Umbilical cord (tissue), 2 donors: ENCODE measurements at places on chromosomes 7 and 10. TPM values are rescaled to one million over a fixed set of nuclear protein-coding genes. Genes with fewer than 3 reads are reported as not detected.

- no peak for DNase-seq
These were observed 217.4 kb downstream of the DGKB start for GRCh38 chr7:14685167-14685566.

GRCh38 chr7:33243319-33243881, 114.0 kb downstream of the BBS9 start:
- peak; percentile 67 for DNase-seq

SH2D4B gene
- total RNA-seq = 1.9 TPM

DNA sequence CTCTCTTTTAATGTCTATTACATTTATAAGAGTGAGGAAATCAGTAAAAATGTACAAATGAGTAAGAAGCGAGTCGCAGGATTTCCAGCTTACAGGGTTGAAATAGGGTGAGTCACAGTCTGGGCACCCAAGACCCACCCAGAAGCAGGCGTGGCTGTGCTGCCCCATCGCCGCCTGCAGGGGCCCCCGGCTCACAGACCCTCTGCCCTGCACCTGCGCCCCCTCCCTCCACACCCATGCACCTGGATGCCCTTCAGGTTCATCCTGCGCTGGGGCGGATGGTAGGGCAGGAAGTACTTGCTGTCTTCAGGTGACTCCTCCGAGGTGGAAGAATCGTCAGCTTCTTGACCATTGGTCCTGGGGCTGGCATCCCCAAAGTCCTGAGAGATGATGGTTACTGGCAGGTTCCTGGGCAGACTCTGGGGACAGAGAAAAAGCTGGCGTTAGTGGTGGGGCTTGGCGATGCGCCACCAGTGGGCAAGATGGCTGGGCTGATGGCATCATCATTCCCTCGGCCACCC, 90.2 kb upstream of the GNA12 start:
- DNase-seq = peak; percentile 35

DNA sequence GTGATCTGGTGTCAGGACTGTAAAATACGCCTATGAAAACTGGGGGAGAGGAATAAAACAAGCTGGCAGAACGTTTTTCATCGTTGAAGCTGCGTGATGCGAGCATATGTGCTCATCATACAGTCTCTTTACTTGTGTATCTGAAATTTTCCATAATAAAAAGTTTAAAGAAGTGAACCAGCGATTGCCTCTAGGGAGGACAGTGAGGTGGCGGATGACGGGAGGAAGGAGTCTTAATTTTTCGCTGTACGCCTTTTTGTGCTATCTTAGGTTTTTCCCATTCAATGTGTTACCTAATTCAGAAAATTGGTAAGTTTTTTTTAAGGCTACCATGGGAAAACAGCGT, 891 bp upstream of the WAPL start:
- DNase-seq = no peak

- DNase-seq = no peak
These were observed 180.8 kb upstream of the CDK1 start for GRCh38 chr10:60597513-60597912.

ASZ1 gene
- total RNA-seq = 4.8 TPM

PIP gene
- not detected for total RNA-seq

GRCh38 chr7:29126804-29127203, 19.5 kb downstream of the CPVL start:
- DNase-seq = no peak

DNA sequence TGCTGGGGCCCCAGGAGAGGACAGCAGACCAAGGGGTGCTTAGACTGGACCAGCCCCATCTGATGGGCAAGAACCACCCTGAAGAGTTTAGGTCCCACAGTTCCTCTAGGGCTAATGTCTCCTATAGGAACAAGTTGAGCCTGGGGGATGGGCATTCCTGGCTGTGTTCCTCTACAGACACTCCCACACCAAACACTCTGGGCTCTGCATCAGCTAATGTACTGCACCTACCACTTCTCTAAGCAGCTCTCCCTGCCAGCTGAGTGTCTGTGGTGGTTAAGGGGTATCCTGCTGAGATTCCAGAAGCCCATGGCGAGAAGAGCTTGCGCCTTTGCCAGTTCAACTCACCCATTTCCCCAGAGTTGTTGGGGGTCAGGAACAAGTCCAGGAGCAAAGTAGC, 284.1 kb upstream of the CSTF2T start:
- DNase-seq = no peak

DNA sequence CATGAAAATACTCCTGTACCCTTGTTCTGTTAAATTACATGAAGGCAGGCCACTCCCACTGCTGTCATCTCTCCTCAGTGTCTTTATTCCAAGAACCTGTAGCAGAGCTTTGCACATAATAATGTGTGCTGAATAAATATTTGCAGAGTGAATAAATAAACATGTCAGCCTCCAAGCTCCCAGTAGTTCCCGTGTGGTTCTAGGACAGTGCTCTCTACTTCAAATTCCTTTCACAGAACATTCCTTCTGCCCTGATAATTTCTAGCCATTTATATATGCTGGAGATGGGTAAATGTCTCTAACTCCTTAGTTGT, 20.3 kb upstream of the HYAL4 start:
- DNase-seq = no peak

- no peak for DNase-seq
These were observed 33.1 kb upstream of the EPC1 start for GRCh38 chr10:32379950-32380551.

STEAP4 gene
- total RNA-seq = 9.4 TPM

DNA sequence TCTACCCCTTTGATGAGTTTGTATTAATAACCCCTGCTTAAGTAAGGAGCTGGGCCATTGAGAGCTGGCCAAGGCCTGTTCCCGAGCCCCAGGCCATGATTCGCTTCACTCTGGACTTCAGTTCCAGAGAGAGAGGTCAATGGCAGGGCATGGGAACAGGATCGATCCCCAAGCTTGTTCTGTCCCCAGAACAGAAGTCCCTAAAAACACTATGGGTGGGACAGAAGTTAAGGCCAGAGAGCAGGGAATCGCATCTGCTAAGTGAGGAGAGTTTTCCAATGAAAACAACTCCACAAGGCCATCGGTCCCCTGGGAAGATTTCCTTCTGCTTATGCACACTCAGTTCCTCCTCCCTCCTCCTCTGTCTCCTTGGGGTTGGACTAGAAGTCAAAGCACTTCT, 159.6 kb downstream of the LSM5 start:
- DNase-seq = no peak

- DNase-seq = peak; percentile 98
These were observed 70.1 kb downstream of the AMZ1 start for GRCh38 chr7:2757904-2758672.

KAZALD1 gene
- 11.8 TPM for total RNA-seq

DNA sequence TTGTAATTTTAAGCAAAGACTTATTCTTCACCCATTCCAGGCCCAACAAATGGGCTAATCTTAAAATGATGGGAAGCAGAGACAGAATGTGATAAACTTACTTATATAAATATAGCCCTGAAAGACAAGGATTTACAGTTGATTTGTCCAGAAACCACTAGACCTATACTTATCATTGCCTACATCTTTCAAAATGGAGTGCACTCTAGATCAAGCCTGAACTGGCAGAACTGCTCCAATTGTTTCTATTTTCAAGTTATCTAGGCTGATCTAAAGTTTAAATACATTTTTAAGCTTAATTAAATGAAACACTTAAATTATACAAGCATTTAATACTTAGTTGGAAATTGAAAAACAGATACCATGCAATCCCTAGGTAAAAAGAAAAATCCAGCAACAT, 24.9 kb upstream of the PALS2 start:
- peak; percentile 3 for DNase-seq

GRCh38 chr10:8534096-8534495, 479.6 kb downstream of the GATA3 start:
- peak; percentile 57 for DNase-seq

DYNC1I1 gene
- total RNA-seq = 2.9 TPM

DNA sequence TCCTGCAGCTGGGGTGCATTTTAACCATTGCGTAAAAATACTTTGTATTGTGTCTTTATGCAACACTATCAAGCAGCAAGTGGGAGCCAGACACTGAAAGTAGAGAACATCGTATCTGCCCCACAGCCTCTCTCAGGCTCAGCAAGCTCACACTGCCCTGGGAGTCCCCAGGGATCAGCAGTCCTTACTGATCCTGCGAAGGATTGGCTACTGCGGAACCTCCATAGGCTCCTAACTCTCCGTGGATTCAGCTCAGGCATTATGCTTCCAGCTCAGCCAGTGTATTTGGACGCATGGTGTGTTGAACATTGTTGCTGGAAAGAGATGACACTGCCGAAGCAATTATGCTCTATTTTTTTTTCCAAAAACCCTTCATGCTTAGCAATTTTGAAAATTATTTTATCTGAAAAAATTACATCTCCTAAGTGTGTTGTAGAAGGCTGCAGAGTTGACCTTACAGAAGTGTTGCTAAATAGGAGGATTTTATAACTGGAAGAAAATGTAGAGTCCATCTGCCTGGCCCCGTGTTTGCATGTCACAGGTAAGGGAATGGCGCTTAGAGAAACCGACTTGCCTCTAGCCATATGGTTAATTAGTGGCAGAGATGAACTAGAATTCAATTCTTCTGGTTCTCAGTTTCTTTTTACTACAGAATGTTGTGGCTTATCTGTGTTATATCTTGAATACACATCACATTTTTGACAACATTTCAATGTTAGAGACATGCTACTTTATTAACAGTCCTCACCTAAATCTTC, 276.4 kb upstream of the COBL start:
- no peak for DNase-seq

DNA sequence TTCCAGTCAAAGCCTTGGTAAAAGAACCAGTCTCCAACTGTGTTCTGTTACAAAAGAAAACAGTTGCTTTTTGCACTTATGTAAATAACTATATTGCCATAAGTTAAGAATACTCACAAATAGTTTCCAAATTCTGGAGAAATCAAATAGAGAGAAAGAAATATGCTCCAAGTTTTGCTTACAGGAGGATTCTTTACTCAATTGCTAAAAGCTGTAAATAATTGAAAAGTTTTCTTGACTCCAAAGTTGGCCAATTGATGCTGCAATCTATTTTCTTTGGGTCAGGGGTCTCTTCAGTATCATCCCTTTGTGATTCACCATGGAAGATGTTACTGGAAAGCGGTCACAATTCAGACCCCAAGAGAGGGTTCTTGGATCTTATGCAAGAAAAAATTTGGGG, 36.0 kb downstream of the NEURL1 start:
- DNase-seq = no peak

- DNase-seq = peak; percentile 86
These were observed at the start of gene ANXA11 for GRCh38 chr10:80205477-80206276. TSS of gene ANXA11 (minus strand) at chr10:80205537. CDS start at chr10:80172861, 32,676 bp downstream.

- DNase-seq = no peak
These were observed 13.1 kb upstream of the ZMIZ2 start for GRCh38 chr7:44735403-44736165.

- no peak for DNase-seq
These were observed 10.4 kb upstream of the IFT22 start for GRCh38 chr7:101332026-101332425.

DNA sequence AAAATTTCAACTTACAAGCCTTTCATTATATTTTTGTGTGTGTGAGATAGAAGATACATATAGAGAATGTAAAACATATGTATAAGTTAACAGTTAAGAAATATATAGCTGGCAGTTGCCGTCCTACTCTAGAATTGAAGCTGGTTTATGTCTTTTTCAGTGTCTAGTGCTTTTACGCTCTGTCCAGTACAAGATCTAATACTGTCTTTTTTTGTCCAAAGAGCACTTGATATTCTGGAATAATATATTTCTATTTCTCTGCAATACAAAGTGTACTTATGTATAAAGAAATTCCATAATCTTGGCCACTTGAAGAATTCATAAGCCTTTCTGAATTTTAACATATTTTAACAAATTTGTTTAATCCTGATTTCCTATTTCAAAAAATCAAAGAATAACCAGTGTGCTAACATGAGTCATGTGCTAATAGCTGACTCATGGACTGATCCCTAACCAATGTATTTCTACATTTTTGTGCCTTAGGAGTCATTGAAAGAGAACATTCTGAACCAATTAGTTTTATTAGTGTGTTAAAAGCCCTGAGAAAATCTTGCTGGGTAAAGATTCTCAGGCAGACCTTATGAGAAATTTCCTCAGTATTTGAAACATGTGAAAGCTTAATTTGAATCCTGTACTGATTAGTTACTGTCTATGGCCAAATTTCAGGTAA, 73.2 kb upstream of the CCAR1 start:
- no peak for DNase-seq

DNA sequence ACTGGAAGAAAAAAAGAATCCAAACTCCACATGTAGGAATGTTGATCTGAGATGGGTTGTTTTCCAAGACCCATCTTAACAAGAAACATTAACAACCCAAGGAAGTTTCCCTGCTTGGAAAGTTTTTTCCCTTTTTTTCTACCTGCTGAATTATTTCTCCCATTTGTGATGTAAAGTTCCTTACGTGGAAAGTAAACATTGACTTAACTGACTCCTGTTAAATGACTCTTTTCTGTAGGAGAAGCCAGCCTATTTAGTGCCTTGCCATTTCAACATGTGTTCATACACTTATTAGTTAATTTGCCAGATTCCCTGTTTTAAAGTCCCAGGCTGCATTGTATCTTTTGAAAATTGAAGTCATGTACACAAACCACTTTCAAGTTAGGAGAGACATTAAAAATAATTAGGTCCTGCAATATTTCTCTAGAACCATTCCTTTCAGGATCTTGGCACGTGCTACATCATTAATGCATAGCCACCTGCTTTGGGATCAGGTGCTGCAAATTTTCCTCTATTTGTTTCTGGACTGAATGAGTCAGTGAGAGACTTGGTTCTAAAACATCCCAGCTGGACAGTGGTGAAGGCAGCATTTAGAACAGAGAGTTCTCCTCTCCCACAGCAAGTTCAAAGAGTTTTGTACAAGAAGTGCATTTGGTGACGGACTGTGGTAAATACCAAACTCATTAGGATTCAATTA, 698.5 kb downstream of the SUGCT start:
- DNase-seq = no peak

- DNase-seq = peak; percentile 81
These were observed 91.6 kb downstream of the DNMBP start for GRCh38 chr10:99917963-99918825.

DNA sequence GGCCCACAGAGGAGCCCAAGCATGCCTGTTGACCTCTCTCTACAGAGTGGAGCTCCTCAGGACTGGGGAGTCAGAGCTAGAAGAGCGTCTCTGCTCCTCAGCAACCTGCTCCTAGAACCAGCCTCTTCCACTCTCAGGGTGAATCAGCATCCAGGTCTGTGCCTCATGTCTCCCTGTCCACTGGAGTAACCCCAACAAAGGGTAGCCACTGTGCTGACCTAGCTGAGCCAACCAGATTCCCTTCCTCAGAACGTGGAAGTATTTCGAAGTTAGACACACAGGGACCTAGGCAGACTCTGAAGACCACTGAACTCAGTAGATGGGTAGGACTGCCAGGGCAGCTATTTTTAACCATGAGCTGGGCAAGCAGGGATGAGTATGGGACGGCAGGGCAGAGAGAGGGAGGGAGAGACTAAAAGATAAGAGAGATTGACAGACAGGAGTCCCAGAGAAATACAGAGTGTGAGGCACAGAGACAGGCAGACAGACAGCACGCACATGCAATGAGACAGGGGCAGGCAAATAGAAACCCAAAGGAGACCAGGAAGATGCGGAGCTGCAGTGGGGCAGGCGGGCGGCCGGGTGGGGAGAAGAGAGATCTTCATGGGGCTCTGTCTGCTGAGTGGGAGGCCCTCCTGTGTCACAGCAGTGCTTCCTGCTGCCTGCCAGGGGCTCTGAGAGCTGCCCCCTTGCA, 56.7 kb downstream of the OSBPL3 start:
- no peak for DNase-seq
